ENCODE measurements at places on chromosomes 13 and 19. TPM values are rescaled to one million over a fixed set of nuclear protein-coding genes. Genes with fewer than 3 reads are reported as not detected.

Gene AXL
- total RNA-seq, result 0.31 TPM

Gene RAB8A
- 107 TPM for total RNA-seq

Gene LILRB3
- 51.4 TPM for total RNA-seq

Gene ZFR2
- total RNA-seq, result 0.21 TPM

Gene GPC5
- total RNA-seq, result 0.21 TPM

Gene RASIP1
- 0.10 TPM for total RNA-seq

Gene NEK5
- total RNA-seq, result under 0.01 TPM

Gene KIRREL2
- 0.10 TPM for total RNA-seq

Gene PRR19
- total RNA-seq, result not detected

Gene UBXN6
- total RNA-seq, result 53.4 TPM

Data from mononuclear cell (primary cell).